Stimulated activated CD4-positive, alpha-beta T cell treated with anti-CD3 and anti-CD28 coated beads, Interleukin-12 subunit alpha, Interleukin-12 subunit beta, amount 100 ng/mL, for 48 hours (primary cell): ENCODE measurements at places on chromosomes 3 and 15.

DNA sequence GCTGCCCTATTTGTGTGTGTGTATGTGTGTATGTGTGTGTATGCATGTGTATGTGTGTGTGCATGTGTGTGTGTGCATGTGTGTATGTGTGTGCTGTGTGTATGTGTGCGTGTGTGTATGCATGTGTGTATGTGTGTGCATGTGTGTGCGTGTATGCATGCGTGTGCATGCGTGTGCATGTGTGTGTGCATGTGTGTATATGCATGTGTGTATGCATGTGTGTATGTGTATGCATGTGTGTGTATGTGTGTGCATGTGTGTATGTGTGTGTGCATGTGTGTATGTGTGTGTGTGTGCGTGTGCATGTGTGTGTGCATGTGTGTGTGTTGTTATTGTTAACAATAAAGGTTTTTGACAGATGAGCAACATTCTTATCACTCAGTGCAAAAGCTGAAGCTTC, 110.8 kb upstream of the HES1 start:
- DNase-seq: no peak

GRCh38 chr3:87268646-87269211, 7.7 kb downstream of the POU1F1 start:
- DNase-seq: no peak

- no peak for DNase-seq
These were observed 1208.3 kb downstream of the OTOL1 start for GRCh38 chr3:162704799-162705385.

DNA sequence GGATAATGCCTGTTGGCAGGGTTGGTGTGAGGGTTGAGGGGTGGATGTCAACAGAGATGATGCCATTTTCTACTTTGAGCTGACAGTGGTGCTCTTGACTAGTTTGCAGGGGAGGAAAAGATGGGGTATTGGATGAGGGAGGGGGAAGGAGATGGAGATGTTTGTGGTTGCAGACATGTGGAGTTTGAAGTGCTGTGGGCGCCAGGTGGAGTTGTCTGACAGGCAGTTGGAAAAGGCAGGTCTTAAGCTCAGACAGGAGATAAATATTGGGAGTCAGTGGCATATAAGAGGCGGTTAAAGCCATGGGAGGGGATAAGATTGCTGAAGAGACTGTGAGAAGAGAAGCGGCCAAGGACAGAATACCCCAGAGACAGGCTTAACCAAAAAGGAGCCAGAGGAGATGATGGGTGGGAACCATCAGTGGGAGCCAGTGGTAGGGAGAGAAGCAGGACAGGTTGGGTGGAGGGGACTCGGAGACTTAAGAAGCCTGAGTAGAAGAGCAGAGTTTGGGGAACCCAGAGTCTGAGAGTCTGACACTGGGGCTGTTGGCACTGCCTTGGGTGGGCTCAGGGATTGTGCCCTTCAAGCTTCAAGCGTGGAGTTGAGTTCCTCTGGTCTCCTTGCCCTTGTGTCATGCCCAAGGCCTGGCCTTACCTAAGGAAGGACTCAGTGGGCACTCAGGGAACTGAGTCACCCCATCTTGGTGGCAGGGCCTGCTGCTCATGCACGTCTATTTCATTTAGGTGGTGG, 13.9 kb downstream of the COPG1 start:
- DNase-seq: no peak

- DNase-seq: no peak
These were observed 9.4 kb upstream of the COPG1 start for GRCh38 chr3:129239991-129240390.

DNA sequence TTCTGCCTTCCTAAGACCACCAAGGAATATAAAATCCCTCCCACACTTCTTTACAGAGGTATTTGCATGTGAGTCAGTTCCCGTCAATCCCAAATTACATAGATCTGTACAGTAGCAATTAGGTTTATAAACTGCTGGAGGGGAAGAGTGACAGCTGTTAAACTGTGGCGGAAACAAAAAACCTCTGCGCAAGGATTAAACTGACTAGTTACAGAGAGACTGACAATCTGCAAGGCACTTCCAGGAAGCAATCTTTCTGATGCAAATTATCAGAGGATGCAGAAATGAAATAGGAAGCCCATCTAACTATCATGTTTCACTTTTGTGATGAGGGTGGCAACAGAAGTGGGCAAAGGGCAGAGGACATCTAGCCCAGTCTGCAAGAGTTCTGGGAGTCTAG, 150.4 kb downstream of the RTP4 start:
- DNase-seq: no peak

DNA sequence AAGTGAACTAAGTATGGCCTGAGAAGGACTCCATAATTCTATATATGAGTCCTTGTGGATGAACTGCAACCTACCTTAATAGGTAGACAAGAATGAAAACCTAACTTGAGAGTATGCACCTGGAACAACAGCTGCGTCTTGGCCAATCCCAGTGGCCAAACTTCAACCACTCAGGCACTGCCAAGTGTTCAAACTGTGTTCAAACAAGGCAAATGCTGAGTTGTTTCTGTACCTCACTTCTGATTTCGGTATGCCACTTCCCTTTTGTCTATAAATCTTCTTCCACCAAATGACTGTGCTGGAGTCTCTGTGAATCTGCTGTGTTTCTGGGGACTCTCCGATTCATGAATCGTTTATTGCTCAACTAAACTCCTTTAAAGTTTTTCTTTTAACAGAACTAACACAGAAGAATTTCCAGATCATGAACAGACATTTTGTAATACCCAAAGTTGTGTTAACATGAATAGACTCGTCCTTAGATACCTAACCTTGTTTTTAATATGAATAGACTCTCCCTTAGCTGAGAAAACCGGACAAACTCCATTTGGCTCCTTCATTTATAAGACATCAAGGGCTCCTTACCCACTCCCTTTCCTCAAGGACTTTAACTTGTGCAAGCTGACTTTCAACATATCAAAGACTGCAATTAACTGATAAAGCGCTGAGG, 4.1 kb downstream of the ZNF717 start:
- no peak for DNase-seq

DNA sequence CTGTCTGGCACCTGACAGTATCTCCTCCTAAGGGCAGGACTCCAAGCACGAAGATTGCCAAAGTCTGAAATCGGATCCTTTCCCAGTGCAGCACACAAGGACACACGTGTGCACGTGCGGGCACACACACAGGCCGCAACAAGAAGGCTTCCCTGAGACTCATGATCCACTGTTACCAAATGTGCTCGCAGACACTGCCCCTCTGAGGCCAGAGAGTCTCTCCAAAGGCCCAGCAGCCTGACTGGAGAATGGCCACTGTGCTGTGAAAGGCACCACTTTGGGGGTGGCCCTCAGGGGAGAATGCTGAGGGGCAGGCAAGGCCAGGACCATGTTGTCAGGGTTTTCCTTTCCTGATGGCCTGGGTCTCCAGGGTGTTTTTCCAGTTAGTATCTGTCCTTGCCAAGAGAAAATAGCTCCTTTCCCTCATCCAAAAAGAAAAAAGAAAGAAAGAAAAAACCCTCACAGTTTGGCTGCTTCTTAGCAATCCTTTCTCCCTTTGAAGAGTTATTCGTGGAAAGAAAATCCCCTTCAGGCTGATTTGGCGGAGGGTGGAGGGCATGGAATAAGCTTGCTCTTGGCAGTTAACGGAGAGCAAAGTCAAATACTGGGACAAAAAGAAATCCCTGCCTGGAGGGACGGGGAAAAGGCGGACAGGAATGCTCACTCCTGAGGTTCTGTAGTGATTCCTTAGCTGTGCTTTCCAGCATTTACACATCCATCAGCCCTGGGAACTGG, 112.2 kb upstream of the ETV5 start:
- no peak for DNase-seq

DNA sequence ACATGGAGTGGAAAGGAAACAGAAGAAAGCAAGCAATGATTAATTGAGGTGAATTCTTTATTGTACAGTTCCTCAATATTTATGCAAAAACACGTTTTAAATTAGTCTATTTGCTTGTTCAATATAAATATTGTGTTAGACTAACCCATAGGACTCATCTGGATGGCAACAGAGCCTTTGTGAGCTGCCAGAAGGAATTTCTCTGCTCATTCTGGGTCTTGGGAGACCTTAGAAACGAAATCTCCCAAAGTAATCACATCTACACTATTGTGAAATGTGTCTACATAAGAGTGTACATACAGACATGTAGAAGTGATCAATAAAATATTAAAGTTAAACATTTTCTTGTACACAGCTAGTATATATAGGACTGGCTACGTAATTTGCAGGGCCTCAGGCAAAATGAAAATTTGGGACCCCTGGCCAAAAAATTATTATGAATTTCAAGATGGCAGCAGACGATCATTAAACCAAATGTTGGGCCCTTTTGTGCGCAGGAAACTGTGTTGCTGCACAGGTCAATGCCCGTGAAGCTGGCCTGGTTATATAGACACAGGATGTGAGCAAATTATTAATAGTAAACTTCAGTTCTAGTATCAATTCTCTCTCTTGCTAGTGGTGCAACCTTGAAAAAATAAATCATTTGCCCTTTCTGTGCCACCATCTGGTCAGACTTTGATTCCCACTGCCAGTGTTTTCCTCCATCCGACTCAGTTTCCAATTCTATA, 83.3 kb downstream of the MINAR1 start:
- DNase-seq: no peak

- DNase-seq: no peak
These were observed at the start of gene WDR72 for GRCh38 chr15:53759411-53759931. WDR72 (minus strand) TSS chr15:53759663; CDS start chr15:53733149, 26,514 bp downstream.

- no peak for DNase-seq
These were observed 434.7 kb upstream of the ARRDC4 start for GRCh38 chr15:97525809-97526208.

- no peak for DNase-seq
These were observed 134.4 kb downstream of the SMAD6 start for GRCh38 chr15:66836231-66837030.

GRCh38 chr3:115999613-116000012, 376.3 kb downstream of the GAP43 start:
- DNase-seq: no peak

GRCh38 chr3:149401926-149402310, 24.5 kb upstream of the TM4SF1 start:
- DNase-seq: no peak

- no peak for DNase-seq
These were observed 22.5 kb downstream of the RIOX2 start for GRCh38 chr3:97949743-97950142.

GRCh38 chr3:78827618-78828017, 940.2 kb downstream of the ROBO1 start:
- no peak for DNase-seq

- no peak for DNase-seq
These were observed 763 bp downstream of the KBTBD8 start for GRCh38 chr3:66998904-66999235.

DNA sequence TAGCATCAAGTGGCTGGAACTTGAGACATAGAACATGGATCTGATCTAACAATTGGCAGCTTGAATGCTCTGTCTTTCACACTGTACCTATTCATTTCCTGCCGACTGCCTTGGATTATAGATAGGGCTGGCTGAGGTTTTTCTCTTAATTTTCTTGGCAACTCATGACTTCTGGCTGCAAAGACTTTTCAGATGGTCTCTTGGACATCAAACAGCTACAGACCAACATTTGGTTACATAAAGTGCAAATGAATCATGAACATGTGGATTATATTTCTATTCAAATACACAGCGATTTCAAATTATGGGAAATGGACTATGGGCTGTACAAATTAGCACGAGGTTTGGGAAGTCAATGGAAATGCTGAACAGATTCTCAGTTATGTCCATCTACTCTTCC, 26.2 kb upstream of the IL16 start:
- no peak for DNase-seq

DNA sequence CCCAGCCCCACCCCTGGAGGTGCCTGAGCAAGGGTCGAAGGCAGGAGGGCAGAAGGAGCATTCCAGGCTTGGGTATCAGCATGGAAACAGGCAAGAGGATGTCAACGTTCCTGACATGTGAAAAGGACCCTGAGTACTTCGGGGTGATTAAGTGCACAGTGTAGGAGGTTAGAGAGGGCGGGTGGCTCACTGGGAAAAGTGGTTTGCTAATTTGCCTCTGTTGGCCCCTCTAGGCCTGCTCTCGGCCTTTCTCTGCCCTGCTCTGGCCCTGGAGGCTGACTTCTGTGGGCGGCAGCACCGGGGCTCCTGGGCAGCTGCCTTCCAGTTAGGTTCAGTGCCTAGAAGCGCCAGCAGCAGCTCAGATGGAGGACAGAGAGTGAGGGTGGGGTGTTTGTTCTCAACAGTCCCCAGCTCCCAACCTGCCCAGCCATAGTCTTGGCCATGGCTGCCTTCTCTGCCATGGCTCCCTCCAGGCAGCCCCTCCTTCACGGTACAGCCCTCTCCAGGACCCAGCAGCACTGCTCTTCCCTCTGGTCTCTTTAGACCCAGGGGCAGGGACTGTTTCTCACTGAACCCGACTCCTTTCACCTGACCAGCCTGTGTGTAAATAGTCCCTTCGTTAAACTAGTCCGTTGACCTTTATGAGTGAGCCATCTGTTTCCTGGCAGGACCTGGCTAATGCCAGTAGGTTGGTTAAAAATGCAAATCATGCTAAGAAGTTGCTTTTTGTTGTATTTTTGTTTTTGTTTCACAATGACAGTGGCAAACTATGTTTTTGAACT, 107.1 kb upstream of the TPM1 start:
- DNase-seq: no peak

GRCh38 chr15:24718289-24719082, 42.9 kb downstream of the NPAP1 start:
- DNase-seq: no peak

GRCh38 chr3:190288836-190289235, 33.4 kb downstream of the CLDN1 start:
- DNase-seq: no peak

GRCh38 chr3:28669870-28670269, 321.2 kb upstream of the AZI2 start:
- no peak for DNase-seq

- DNase-seq: no peak
These were observed 123.7 kb upstream of the ATP2B2 start for GRCh38 chr3:10628891-10629670.

DNA sequence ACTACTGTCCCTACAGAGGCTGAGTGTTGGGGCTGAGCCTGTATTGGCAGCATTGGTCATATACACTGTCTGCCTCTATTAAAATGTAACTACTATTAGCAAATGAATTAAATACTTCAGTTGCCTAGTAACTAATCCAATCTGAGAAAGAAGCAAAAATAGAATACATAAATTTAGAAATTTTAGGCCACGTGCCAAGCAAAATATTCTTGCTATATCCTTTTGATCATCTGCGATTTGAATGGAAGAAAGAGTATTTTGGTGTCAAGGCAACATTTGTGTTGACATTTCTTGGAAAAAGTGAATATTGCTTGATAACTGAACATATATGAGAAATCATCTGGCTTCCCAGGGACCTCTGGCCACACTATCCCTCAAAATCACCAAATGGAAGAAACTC, 148.2 kb upstream of the TOPAZ1 start:
- DNase-seq: no peak

DNA sequence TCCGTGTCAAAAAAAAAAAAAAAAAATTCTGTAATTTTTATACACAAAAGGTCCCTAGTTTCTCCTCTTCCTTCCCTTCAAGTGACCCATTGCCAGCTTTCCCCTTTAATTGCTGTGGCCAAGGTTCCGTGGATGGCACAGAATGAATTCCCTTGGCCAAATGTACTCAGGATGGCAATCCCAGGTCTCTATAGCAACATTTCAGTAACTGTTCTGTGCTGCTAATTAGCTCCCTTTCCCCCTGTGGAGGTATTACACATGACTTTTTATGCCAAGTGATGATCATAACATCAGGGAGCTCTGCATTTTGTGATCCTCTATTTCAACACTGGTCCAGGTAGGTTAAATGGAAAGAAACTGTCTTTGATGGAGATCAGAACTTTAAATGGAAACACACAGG, at the start of gene OR4F6:
TSS of gene OR4F6 (plus strand) at position 301 of the 400 bp plus-strand sequence. CDS start 2,211 bp downstream, outside the sequence.
- no peak for DNase-seq

GRCh38 chr15:85976986-85977385, 102.7 kb upstream of the AGBL1 start:
- DNase-seq: no peak
